A549 treated with GW870086 at 1 μM for 4 hours (cell line): ENCODE measurements at places on chromosomes 5 and 9. TPM values are rescaled to one million over a fixed set of nuclear protein-coding genes. Genes with fewer than 3 reads are reported as not detected.

The CDKN2A gene
- 0.19 TPM in 1 of 5 replicates, not detected in the others for total RNA-seq

The DPYSL3 gene
- 19.4 to 27.1 TPM (median 22.8 TPM) in 5 replicates for total RNA-seq

The RGS7BP gene
- total RNA-seq = not detected in 5 replicates

The NR2F1-AS1 gene
- 3.2 to 5.2 TPM (median 4.3 TPM) in 5 replicates for total RNA-seq

The PTPRD gene
- total RNA-seq = 0.10 to 0.25 TPM (median 0.16 TPM) in 5 replicates

The ADCY2 gene
- total RNA-seq = not detected in 5 replicates
